ENCODE measurements at places on chromosomes 11 and 22. TPM values are rescaled to one million over a fixed set of nuclear protein-coding genes. Genes with fewer than 3 reads are reported as not detected.

Gene ARHGAP42
- 13.9 TPM for total RNA-seq

Gene GNAZ
- total RNA-seq = 1.3 TPM

Gene EFCAB6
- total RNA-seq = 0.32 TPM

Gene XKR3
- not detected for total RNA-seq

Gene TRIM64C
- total RNA-seq = not detected

Gene IZUMO1R
- not detected for total RNA-seq

Gene MIAT
- total RNA-seq = 1.3 TPM

Gene HORMAD2
- total RNA-seq = not detected

Gene FHIP1B
- 13.5 TPM for total RNA-seq

Gene OR56A1
- total RNA-seq = under 0.01 TPM

Gene SESN3
- 2.3 TPM for total RNA-seq

Gene DDX6
- 132 TPM for total RNA-seq

Gene CCDC73
- total RNA-seq = not detected

Gene RTN4R
- total RNA-seq = 1.3 TPM

Gene UPK3A
- total RNA-seq = not detected

Gene TRIM48
- total RNA-seq = not detected

Measured in fibroblast of villous mesenchyme (primary cell).